ENCODE measurements at places on chromosomes 11 and 22.
A peak's percentile ranks its signal among the peaks of the same experiment; 100 is the strongest.

DNA sequence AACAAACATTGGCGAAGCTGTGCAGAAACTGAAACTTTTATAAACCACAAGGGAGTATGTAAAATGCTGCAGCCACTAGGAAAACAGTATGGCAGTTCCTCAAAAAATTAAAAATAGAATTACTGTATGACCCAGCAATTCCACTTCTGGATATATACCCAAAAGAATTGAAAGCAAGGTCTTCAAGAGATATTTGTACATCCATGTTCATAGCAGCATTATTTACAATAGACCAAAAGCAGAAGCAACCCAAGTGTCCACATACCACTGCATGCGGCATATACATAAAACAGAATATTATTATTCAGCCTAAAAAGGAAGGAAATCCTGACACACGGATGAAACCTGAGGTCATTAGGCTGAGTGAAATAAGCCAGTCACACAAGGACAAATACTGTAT lies 85.8 kb downstream of the RELT start:
- no peak for DNase-seq

DNA sequence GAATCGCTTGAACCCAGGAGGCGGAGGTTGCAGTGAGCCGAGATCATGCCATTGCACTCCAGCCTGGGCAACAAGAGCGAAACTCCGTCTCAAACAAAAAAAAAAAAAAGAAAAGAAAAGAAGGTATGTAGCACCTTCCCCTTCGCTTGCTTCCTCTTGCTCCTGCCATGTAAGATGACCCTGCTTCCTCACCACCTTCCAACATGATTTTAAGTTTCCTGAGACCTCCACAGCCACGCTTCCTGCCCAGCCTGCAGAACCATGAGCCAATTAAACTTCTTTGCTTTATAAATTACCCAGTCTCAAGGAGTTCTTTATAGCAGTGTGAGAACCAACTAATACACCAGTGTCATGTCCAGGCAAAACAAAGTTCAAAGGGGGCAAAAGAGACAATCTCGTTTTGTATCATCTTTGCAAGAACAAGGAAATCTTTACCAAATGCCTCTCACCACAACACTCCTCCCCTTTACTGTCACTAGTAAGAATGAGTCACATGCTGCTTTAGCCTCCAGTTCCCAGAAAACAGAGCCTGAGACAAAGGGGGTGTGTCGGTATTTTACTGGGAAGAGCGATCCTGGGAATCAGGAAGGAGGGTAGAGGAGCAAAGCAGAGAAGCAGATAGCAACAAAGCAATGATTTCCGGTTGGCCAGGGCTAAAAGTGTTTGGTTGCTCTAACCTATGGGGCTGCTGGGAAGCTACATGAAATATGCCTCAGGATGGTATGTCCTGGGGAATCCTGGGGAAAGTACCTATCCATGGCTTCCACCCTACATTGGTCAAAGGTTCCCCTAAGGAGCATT lies 10.5 kb upstream of the MCHR1 start:
- DNase-seq, result peak; percentile 88

- DNase-seq, result peak; percentile 71
Observed at GRCh38 chr22:37716708-37717107, 19.9 kb downstream of the TRIOBP start.

GRCh38 chr11:43907028-43907975 lies 26.7 kb downstream of the ALKBH3 start:
- no peak for DNase-seq
